ENCODE measurements at places on chromosomes 1 and 21.

DNA sequence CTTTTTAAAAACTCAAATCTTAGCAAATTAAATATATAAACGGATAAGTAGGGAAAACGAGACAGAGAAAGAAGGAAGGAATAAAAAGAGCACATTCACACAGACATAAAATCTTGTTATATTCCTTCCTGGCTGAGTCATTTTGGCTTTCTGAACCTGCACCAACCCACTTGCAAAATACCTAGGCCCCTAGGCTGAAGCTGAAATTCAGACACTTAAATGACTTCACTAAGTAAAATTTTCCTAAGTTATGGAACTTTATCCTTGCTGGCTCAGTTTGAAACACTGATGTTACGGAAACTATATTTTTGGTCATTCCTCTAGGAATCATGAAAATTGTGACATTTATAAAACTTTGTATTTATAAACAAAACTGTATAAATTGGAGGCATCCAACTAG is 462.8 kb upstream of the NFIA start:
- no peak for DNase-seq

DNA sequence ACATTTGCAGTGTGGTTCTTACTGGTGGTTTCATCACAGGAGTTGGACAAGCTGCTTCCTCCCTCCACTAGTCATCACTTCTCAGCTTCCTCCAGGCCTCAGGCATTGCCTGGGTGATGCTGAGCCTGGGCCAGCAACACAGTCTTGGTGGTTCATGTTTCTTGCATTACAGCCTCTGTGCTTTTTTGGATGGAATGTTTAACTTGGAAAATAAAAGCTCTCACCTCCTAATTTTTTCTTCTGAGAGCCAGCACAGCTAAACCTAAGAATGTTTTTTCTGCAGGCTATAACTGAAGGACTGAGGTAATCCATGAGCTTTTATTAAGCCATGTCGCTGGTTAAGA is 66.1 kb upstream of the RHOU start:
- no peak for DNase-seq

- DNase-seq, result no peak
Observed at GRCh38 chr1:235336903-235337302, 8.5 kb downstream of the GGPS1 start.

DNA sequence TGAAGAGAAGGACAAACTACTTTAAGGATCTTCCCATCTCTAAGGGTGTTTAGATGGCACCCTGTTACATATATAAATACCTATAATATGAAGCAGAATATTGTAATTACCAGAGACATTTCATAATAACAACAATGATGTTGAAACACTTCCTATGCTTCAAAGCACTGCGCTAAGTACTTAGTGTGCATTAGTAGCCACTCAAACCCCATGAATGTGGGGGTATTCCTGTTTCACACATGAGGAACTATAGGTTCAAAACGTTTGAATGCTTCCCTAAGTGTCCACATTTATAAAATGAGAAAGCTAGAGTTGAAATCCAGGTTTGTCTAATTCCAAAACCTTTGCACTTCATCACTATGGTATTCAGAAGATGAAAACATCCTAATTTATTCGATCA is 18.5 kb upstream of the OR10J5 start:
- DNase-seq, result no peak

DNA sequence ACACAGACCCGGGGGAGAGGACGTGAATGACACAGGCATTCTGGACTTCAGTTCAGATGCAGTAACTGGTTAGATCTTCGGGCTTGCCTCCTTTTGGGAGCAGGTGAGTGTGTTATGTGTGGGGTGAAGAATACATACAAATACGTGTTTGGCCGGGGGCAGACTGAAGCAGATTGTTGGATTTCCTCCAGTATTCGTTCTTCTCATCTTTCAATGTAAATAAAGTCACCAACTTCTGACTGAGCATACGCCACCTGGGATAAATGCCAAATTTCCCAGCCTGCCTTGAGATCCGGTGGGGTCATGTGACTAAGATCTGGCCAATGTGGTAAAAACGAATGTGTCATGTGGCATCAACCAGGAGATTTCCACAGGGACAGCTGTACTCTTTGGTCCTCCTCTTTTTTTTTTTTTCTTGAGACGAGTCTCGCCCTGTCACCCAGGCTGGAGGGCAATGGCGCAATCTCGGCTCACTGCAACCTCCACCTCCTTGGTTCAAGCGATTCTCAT is 189.8 kb downstream of the RGS7 start:
- DNase-seq, result no peak

DNA sequence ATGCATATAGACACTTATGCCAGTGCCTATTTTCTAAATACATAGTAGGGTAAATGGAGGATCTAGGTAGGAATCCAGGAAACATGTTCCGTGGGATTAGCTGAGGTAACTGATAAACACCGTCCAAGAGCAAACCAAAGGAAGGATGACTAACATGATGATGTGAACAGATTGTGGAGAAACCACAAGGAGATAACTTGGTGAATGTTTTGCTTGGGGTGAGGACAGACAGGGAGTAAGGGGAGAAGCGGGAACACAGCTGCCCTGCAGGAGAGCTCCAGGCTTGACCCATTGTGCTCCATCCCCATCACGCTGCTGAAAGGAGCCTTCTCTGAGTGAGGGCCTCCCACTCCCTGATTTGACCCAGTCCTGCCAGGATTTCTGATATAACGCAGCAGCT is 87.0 kb upstream of the ZC3H11B start:
- no peak for DNase-seq

- DNase-seq, result no peak
Observed at GRCh38 chr1:53592521-53592982, 133.4 kb downstream of the DMRTB1 start.

- DNase-seq, result no peak
Observed at GRCh38 chr1:180193141-180194047, 36.7 kb upstream of the LHX4 start.

DNA sequence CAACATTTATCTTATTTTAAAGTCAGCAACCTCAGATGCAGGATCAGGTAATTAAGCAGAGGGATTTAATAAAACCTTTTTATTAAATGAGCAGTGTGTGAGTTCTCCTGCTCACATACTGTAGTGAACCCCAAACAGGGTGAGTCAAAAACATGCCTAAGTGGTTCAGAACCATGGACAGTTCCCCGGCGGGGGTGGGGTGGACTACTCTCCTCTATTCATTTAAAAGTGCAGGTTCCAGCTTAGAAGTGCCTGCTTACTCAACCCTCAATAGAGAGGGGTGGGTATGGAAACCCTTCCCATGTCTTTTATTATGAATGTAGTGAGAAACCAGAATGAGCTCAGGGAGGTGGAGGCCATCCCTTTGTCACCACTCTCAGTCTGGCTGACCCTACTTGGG is 397.9 kb downstream of the HHAT start:
- no peak for DNase-seq

DNA sequence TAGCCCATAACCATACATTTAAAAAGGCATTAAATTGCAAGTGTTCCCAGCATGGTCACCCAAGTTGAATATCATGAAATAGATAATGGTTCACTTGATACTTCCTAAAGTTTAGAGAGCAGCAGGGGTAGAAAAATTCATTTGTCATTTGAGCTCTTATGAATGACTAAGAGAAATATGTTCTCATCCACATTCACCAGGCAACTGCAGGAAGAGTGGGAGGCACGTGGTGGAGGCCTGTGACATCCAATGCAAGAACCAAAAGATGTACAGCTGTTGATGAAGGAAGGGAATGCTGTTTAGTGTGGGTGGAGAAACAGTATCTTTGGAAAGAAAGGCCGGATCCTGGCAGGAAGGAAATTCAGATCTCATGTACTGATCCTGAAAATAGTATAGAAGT is 473.1 kb downstream of the ADGRL2 start:
- no peak for DNase-seq

DNA sequence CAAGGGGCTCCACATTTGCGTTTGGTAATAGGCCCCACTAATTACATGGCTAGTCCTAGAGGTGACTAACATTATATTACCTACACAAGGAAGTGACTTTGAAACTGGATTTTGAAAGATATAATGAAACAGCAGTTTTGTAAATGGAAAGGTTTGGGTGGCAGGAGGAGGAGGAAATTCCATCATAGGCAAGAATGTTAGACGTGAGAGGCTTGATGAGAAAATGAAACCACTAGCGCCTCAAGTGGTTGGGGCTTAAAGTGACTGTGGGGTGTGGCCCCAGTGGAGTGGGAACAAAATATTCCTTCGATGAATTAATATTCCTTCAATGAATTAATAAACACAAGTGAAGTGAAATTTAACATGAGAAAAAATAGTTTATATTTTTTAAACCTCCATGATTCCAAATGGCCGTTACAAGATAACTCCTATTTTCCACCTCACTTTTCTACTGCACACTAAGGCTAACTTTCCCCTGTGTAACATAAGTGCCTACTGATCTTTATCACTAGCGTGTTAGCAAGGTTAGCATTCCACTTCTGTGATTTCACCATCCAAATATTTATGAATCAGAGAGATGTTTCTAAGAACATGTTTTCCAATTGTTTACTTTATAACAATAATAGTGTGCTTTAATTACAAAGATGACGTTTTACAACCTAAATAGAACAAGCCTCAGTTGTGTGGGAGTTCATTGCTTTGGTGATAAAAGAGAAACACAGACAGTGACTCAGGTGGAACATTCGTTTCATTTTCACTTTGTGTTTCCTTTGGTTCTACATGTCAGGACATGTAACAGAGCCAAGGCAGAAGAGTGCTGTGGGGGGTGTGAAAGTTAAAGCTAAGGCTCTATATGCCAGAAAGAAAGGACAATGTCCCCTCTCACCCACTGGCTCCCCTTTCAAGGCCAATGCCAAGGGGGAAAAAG is 12.5 kb upstream of the ATF3 start:
- DNase-seq, result no peak

DNA sequence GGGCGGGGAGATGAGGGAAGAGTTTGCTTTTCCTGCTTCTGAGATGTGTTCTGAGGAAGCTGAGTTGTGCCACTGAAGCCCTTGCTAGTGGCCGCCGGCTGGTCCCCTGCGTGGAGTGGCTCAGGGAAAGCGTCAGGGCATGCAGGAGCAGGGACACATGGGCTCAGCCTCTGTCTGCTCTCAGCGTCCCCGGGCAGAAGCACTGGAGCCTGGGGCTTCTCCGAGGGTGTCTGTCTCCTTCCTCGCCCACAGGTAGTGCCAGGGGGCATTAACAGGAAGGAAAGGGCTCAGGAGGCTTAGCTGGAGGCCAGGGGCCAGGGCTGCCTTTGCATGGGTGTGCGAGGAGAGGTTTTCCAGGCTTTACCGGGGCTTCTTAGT is 7.3 kb downstream of the PRDM16 start:
- DNase-seq, result no peak
